Hindlimb muscle (tissue), 1 donor: ENCODE measurements at places on chromosomes 4 and X.

GRCh38 chr4:109729117-109729717 lies 653 bp downstream of the PLA2G12A start:
- DNase-seq: no peak

DNA sequence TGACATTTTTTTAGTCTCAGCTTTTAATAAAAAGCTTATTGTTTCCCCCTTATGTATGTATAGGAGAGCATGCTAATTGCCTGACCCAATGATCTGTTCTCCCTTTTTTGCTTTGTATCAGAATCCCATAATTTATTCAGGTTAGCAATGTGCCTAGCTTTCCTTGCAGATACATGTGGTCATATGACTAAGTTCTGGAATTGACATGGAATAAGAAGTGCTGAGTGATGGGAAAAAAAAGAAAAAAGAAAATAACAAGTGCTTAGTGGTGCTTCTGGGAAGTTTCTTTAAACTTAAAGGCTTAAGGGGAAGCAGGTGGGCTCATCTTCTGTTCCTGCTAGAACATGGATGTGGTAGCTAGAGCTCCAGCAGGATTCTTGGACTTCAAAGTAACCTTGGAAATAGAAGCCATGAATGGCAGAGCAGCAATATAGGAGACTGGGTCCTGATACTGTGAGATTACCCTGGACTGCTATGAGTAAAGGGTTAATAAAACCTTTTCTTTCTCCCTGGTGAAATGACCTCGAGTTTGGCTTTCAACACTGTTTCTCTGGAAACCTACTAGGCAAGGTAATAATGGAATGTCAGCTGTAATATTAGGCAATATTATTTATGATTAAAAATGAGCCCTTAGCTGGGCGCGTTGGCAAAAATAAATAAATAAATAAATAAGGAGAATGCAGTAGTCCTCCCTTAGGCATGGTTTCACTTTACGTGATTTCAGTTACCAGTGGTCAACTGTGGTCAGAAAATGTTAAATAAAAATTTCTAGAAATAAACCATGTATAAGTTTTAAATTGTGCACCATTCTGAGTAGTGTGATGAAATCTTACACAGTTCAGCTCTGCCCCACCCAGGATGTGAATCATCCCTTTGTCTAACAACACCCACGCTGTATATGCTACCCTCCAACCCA lies 16.7 kb upstream of the RBM41 start:
- no peak for DNase-seq

- no peak for DNase-seq
These were observed 254.2 kb downstream of the KCTD8 start for GRCh38 chr4:44194365-44194764.

DNA sequence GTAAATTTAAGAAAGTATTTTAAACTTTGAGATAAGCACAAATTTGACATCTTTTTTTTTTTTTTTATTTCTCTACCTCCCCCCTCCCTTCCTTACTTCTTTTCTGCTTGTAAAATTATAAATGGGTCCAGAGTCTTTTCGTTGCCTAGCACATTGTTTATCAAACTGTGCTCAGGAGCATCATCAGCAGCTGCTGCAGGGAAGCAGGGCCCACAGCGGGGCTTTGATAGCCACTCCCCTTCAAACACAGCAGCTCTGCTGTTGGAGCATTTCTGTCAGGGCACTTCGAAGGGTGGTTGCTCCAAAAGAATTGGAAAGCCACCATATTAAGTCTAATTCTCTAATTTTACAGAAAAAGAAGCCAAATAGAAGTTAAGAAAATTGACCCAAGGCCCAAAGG lies 588.3 kb downstream of the SPRY1 start:
- no peak for DNase-seq

- DNase-seq: no peak
These were observed 81.2 kb upstream of the PRSS48 start for GRCh38 chr4:151195801-151196200.

DNA sequence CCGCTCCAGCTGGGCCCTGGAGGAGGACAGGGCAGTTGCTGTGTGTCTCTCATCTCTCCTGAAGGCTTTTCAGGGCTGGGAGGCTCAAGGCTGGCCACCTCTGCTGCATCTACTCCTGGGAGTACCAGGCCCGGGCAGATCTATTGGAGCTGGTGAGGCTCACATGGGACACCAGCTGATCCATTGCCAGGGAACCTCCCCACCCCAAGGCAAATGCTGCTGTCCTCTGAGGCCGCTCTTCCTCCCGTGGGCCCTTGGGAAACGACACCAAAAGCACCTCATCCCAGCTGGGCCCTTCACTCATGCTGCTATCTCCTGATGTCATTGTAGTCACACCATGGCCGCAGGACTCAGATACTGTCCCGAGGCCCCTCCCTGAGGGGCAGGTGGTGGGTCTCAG lies 3.6 kb downstream of the UBL4A start:
- no peak for DNase-seq
